ENCODE measurements at places on chromosomes 11 and 22.
A peak's percentile ranks its signal among the peaks of the same experiment; 100 is the strongest.

DNA sequence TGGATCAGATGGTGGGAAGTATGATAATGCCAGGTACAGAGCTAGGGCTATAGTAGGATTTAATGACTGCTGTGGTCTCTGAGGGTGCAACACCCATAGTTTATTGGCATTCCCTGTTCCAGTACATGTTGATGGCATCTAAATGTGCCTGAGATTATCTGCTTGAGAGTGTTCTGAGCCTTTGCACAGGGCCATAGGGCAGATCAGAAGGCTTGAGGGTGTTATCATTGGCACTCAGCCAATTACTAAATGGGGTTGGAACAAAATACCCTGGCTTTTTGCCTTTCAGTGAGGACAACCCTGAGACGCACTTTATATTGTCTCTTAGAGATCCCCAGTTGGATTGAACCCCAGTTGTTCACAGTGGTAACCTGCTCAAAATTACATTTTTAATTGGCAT, 6.7 kb downstream of the SLC5A12 start:
- DNase-seq = no peak

DNA sequence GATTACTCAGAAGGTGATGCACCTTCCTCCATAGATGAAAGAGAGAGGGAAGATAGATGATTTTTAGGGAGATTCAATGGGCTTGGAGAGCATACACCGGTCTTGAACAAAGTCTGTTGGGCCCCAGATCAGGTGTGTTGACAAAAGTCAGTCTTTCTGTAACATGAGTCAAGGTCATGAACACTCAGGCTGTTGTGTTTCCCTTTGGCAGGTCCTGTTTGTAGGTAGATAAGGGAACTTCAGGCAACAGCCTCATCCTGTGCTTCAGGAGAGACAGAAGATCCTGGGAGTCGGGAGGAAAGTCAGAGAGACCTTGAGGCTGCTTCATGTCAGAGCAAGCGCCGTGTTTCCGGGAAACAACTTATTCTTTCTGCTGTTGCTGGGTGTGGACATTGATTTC, 703.1 kb downstream of the BRD1 start:
- DNase-seq = no peak

GRCh38 chr11:36540998-36541397, 26.8 kb upstream of the RAG1 start:
- DNase-seq = no peak

- DNase-seq = no peak
Observed at GRCh38 chr22:31107894-31108218, 488 bp upstream of the SELENOM start.

GRCh38 chr22:26671317-26672059, 14.1 kb downstream of the MIAT start:
- peak; percentile 56 for DNase-seq

DNA sequence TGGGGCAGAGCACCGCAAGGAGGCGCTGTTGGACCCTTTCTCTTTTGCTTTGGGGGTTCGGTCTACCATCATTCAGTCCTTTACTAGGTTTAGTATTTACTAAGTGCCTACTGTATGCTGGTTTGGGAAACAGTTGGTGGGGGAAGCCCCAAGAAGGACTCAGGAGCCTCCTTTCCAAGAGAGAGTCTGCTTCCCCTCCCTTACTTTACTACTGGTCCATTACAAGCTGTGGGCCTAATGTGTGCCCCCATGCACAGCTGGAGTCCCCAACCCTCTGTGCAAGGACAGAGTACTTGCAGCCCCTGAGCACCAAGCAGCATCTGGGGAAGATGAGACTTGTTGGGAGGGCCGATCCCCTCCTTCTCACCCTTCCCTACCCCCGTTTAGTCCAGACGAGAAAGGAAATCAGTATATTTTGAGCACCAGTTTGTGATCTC, 876 bp upstream of the UBE2L6 start:
- peak; percentile 85 for DNase-seq

GRCh38 chr22:28706845-28707244, 27.2 kb upstream of the TTC28 start:
- no peak for DNase-seq

Data from activated gamma-delta T cell treated with anti-CD3 and anti-CD28 coated beads, Interleukin-2, amount 50 U/mL, for 16 hours (primary cell).